AML-193 (cell line): ENCODE measurements at places on chromosomes 12 and 14.
A peak's percentile ranks its signal among the peaks of the same experiment; 100 is the strongest.

- no peak for DNase-seq
Observed at GRCh38 chr12:6360578-6361490, 14.5 kb downstream of the SCNN1A start.

- DNase-seq: no peak
Observed at GRCh38 chr12:50922820-50923219, 29.5 kb upstream of the HIGD1C start.

DNA sequence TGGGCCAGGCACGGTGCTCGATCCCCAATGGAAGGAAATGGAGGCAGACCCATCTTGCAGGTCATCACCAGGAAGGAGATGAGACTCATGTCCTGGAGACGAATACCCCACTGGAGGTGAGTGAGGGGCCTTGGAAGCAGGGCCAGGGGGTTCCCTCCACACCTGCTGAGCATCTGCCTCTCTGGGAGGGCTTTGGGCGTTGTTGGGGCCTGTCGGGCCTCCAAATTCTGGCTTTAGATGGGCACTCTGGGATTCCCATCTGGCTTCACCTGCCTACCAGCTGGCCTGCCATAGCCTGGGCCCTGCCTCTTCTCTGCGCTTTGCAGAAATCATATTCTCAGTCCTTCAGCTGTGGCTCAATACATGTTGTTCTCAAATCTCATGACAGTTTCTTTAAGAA is 13.9 kb downstream of the RTL1 start:
- no peak for DNase-seq

DNA sequence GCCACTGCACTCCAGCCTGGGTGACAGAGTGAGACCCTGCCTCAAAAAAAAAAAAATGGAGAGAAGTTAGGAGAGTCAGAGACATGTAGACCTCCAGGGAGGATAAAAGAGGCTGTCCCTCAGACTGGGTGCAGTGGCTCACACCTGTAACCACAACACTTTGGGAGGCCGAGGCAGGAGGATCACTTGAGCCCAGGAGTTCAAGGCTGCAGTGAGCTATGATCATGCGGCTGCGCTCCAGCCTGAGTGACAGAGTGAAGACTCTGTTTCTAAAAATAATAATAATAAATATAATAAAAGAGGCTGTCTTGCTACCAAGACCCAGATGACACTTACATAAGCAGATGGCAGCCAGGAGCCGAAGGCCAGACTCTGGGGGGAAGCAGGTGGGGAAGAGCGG is 18.5 kb downstream of the SLC7A8 start:
- no peak for DNase-seq

GRCh38 chr12:123091230-123092150 is 59.4 kb downstream of the PITPNM2 start:
- no peak for DNase-seq

GRCh38 chr14:56555921-56556570 is 23.6 kb upstream of the TMEM260 start:
- peak; percentile 8 for DNase-seq

DNA sequence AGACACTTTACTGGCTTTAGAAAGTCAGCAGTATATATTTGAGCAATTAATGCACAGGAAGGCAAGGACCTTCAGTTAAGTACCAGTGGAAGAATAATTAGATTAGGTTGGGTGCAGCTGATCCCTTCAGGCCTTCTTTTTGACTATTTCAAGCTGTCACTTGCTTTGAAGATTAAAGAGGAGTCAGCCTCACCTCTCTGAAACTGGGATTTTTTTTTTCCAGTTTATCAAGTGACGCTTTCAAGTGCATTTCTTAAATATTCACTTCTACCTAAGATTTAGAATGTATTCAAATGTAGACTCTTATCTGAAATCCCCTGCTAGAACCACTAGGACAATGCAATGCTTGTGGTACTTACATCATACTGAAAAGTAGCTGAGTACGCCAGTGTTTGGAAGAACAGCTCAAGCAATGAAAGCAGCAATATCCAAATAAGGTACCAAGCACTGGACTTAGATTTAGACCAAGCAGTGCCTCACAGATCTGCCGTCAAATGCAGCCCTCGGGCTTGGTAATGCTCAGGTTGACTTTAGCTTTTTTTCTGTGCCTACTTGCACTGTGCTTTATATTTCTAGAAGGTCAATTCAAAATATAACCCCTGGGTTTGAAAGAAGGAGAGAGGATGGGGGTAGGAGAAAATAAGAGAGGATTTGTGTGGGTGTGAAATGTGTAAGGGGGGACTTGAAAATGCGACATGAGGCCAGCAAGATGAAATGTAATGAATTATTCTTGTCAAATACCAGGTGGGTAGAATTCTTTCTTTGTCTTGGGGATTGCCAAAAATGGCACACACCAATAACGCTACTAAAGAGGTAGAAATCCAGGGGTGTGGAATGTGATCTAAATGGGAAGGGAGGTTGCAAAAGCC is 3.7 kb upstream of the FERMT2 start:
- DNase-seq: no peak
